ENCODE measurements at places on chromosomes 7 and 10.

DNA sequence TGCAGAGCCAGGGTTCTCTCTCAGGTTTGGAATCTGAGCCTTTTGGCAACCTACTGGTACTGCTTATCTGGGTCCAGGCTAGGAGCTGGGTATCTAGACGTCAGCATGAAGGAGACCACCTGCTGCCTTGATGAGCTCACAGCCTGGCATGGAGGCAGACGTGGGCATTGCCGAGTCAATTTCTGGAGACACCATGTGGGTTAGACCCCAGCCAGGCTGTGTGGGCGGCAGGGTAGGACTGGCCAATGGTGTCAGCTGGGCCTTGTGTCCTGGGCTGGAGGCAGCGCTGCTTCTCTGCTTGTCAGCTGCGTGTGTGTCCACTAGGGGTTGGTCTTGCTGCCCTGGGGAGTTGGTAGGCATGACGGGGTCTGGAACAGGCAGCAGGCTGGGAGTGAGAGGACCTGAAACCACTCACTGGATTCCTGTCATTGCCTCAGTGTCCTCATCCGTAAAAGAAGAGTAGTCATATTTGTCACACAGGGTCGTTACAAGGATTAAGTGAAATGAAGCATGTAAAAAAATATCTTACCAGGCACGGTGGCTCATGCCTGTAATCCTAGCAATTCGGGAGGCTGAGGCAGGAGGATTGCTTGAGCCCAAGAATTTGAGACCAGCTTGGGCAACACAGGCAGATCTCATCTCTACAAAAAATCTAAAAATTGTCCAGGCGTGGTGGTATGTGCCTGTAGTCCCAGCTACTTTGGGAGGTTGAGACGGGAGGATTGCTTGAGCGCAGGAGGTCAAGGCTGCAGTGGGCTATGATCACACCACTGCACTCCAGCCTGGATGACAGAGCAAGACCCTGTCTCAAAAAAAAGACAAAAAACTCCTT lies 31.7 kb upstream of the ANKRD2 start:
- peak; percentile 28 for DNase-seq

DNA sequence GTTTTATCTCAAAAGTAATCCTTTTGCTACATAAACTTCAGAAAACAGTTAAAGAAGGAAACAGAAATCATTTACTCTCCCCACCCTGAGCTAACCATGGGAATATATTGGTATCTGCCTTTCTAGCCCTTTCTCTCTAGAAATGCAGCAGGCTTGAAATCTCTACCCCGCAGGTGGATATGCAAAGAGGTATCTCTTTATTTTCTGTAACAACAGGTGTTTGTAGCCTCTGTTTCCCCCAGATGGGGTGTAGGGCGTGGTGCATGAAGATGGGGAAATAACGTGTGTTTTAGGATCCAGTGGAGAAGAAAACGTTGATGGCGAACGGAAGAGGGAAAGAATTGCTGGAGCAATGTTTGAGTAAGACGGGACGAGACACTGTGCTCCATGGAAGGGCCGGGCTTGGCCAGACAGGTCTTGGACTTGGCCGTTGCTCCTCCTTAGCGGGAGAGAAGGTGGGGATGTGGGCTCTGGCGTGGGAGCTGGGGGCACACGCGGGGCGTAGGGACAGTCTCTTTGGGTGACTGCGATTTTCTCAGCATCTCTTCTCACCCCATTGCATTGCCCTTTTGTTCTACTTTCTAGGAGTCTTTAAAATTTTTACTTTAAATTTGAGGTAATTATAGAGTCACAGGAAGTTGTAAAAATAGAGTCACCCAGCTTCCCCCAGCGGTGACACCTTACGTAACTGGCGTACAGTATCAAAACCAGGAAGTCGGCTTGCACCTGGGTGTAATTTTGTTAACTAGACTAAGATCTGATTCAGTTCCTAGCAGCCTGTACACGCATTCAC lies 82.9 kb downstream of the ELFN1 start:
- peak; percentile 82 for DNase-seq

DNA sequence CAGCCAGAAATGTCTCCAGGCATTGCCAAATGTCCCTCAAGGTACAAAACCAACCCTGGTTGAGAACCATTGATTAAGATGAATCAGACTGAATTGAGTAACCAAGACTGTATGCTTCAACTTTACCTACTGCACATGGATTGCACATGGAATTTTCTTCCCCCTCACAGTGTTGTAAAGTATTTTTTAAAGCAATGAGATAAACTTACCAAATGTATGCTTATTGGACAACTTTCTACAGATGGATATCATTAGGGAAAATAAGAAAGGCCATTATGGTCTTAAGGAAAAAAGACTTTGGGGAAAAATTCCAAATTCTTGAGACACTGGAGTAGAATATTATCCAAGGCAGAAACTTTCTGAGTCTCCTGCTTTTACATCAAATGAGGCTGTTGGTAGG lies 20.9 kb upstream of the MTPN start:
- no peak for DNase-seq

DNA sequence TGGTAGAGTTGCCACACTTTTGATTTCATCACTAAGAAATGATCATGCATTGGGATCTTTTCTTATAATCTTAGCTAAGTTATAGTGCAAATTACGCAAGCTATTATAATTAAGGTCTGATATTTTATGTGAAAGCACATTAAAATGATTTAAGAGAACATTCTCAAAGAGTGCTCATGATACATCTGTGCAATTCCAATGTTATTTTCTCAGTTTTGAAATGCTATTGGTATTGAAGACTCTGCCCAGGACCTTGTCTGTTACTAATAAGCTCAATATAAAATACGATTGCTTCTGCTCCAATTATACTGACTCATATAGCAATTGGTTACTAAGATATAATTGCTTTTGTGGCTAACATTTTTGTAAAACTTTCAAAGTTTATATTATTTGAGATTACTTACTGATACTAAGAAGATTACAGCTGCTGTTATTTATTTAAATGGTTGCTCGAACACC lies 180.9 kb downstream of the ADAM12 start:
- no peak for DNase-seq

GRCh38 chr7:46490406-46490805 lies 569.3 kb upstream of the IGFBP3 start:
- no peak for DNase-seq

DNA sequence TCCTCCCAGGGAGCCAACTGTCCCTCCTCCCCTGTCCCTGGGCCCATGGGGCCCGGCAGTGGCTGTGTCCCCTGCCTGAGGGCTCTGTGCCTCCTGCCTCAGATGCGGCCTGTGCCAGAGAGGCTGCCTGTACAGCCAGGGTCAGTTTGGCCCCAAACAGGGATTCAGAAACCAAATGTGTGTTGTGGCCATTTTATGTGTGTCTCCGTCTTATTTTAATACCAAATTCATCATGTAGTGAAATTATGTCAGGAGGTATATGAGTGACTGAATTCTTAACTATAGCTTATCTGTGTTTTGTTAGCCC lies 114.8 kb downstream of the NT5C2 start:
- no peak for DNase-seq

GRCh38 chr7:2393706-2394105 lies 9.7 kb upstream of the CHST12 start:
- DNase-seq: no peak

- no peak for DNase-seq
Measured at GRCh38 chr10:79116368-79116767, 47.6 kb downstream of the ZMIZ1 start.

- no peak for DNase-seq
Measured at GRCh38 chr7:26567266-26567665, 275.6 kb downstream of the SNX10 start.

DNA sequence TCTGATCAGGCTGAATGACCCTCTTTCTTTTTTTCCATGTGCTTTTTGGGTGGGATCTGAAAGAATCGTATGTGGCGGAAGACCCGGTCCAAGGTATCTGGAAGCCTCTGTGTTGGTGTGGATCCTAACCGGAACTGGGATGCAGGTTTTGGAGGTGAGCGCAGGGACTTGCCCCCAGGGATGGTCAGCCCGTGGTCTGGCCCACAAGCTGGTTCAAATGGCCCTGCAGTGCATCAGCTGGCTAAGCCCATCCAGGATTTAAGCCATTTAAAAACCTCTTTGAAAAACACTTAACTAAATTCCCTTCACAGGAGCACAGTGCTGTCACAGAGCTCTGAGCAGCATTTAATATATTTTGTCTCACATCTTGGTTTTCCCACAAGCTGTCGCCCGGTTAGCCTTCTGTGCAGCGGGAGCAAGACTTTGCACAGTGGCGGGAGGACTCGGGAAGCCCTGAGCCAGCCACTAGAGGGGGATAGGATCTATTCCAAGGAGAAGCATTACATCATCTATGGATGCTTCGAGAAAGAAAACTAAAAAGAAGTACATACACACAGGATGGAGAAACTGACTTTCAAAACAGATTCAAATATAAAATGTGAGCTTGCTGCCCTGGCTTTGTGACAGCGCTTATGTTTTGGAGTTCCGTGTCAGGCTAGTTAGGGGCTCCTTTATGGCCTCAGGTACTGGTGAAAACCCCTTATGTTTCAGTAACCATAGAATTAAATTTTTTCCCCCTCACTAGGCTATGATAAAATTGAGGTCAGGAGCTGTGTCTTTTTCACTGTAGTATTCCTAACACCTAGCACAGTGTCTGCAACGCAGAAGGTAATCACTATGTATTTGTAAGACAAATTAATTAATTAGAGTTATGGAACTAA lies 11.3 kb downstream of the CPA2 start:
- DNase-seq: peak; percentile 42

- DNase-seq: no peak
Measured at GRCh38 chr7:158028971-158029370, 558.7 kb downstream of the PTPRN2 start.

DNA sequence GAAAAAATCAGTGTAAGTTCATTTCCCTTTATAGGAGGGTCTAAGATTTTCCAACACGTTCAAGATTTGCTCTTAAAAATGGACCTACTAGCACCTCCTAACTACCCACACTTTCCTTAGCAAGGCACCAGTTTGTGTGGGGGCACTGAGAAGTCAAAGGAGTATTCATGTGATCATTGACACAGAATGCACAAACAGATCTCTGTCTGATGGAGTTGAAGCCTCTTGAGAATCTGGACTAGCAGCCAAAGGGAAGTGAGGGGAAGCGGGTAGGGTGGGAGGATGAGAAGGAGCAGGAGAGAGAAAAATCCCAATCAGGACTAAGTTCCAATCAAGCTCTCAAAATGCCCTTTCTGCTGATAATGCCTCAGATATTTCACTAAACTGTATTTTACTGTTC lies 4.1 kb downstream of the MMS19 start:
- DNase-seq: no peak

DNA sequence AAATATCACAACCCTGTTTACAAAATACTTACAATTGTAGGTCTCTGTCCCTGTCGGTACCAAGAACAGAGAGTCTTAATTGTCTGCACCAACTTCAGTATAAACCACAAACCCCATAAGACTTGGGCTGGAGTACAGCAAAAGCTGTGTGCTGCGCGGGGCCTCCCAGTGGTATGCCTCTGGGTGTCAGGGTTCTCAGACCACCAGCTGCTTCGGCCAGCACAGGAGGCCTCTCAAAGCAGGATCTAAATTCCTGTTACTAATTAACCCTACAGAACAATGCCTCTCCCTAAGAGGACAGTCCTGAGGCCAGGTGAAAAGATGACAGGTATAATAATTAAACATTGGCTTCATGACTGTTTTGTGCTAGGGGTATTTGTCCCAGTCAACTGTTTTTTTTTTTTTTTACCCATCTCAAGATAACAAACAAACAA lies 957 bp upstream of the SVIL start:
- peak; percentile 61 for DNase-seq

GRCh38 chr7:29086545-29086944 lies 59.8 kb downstream of the CPVL start:
- no peak for DNase-seq

GRCh38 chr10:86851328-86852207 lies 95.1 kb downstream of the BMPR1A start:
- no peak for DNase-seq

GRCh38 chr10:10542477-10542876 lies 475.2 kb upstream of the CELF2 start:
- DNase-seq: no peak

- DNase-seq: no peak
Measured at GRCh38 chr10:110222641-110223297, 15.4 kb downstream of the MXI1 start.

DNA sequence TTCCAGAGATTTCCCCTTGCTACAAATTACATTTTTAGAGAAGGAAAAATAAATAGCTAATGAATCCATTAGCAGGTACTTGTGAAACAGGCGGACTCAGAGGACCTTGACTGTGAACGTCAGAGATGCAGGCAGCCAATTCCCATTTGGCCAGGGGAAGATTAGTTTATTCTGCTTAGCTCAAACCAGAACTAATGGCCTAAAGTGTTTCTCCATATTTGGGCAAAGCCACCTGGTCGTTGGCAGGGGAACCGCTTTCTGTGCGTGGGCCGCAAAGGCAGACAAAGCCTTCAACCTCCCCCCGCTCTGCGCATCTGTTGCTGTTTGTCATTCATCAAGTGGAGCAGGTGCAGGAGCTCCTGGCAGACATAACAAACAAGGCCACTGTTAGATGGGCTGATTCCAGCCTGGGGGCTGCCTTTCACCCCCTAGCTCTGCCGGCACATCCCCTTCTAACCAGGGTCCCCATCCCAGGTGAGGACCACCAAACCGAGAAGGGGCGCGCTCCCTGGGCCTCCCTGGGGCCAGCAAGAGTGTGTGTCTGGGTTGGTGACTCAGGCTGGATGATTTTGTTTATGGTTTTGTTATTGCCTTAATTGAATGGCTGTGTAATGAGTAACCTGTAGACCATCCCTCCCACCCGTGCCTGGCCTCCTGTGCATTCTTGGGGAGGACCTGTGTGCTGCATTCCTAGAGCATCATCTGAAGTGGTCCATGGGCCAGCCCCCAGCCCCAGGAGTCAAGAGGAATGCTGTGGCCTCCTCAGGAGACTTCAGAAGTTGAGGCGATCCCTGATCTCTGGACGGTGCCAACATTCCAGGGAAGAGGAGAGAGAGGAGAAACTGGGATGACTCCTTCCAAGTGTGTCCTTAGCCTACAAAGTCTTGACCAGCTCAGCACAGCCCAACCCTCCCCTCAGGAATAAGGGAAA lies 14.5 kb upstream of the CPA1 start:
- DNase-seq: no peak

DNA sequence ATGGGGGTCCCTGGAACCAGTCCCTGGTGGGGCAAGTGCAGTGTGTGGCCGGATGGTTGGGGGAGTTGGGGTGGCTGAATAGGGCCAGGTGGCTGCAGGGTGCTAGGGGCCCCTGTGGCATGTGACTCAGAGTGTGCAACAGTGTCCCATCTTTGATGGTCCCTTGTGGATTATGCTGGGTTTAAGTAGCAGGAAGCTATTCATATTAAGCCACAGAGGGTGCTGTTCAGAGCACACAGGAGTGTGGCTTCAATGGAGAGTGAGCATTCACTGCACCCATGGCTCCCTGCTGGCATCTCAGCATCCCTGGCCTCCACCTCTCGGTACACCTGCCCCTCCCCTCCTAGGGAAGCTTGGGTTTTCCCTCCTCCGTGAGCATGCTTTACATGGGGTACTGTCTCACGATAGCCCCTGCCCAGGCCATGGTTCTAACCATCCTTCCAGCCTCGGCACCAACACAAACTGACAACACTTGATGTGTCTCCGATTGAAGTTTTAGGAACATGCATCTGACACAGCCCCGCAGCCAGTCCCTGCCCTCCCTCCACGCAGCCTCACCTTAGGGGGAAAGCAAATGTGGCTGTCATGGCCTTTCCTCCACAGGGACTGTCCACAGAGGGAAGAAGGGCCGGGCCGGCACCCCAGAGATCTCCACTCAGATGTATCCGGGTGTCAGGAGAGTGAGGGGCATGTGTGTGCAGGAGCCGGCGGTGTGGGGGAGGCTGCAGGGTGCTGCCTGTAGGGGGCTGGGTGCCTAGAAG lies 30.4 kb upstream of the PPIF start:
- DNase-seq: peak; percentile 94
